SK-N-DZ (cell line): ENCODE measurements at places on chromosomes 12 and 14.

DNA sequence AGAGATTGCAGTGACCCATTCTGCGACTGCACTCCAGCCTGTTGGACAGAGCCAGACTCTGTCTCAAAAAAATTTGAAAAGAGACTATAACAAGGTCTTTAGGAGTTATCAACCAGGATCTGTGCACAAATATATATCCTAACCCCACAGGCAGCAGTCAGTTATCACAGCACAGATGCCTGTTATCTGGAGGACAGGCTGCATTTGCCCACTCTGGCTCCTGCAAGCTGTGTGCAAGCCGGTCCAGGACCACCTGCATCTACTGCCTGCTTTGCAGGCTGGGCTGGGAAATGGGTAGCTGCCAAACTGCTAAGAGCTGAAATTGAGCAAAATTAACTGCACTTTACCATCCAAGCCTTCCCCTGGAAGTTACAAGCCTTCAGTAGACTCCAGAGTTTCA is 21.4 kb upstream of the RCOR1 start:
- DNase-seq = no peak

DNA sequence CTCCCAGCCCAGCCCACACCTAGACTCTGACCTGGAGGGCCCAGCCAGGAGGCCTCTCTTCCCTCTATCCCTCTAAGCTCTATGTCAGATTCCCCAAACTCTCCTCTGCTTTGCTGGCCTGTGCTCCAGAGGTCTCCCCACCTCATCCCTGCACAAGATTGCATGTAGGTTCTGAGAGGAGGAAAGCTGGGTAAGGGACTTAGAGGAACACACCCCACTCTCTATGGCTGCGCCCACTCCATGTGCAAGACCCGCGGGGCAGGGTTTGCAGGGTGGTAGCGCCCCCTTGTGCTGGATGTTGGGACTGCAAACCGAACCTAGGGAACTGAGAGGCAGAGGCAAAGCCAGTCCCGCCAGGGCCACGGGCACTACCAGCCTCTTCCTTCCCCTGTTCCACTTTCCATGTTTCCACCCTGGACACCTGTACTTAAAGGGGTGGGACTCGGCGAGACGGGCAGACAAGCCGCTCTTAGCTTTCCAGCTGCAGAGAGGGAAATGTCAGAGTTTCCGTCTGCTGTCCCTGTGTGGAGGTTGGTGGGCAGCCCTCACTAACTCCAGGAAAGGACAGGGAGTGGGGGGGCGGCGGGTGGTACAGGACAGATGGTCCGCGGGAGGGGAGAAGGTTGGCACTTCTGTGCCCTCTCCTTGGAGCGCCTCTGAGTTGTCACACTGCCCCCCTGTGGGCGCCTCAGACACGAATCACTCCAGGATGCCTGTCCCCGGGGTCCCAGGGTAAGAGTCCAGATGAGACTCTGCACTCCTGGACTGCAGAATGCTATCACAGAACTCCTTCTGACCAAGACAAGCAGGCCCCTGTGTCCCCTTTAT is 16.8 kb downstream of the MMP14 start:
- peak; percentile 70 for DNase-seq

- peak; percentile 17 for DNase-seq
Measured at GRCh38 chr14:57737598-57737997, 128.3 kb downstream of the SLC35F4 start.

DNA sequence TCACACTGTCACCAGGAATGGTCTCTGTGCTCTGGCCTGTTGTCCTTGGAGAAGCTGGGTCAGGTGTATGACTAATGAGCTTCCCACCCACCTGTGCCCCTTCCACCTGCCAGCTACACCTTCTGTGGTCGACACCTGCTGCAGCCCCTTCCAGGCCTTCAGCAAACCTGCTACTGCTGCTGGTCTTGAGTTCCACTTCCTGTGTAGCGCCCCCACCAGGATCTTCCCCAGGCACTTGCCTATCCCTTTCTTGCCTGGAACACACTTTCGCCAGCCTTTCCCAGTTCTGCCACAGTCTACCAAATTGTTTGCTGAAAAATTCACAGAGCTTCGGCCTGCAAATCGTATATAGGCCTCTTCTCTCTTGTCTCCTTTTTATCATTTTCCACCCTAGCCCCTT is 75.3 kb downstream of the CRACR2A start:
- no peak for DNase-seq

- DNase-seq = no peak
Measured at GRCh38 chr14:89178800-89179535, 238.1 kb downstream of the FOXN3 start.

- DNase-seq = no peak
Measured at GRCh38 chr14:54724123-54724522, 157.2 kb downstream of the SAMD4A start.

- no peak for DNase-seq
Measured at GRCh38 chr14:36451310-36452065, 68.5 kb downstream of the NKX2-1 start.
